NB4 (cell line): ENCODE measurements at places on chromosomes 3 and 15.

DNA sequence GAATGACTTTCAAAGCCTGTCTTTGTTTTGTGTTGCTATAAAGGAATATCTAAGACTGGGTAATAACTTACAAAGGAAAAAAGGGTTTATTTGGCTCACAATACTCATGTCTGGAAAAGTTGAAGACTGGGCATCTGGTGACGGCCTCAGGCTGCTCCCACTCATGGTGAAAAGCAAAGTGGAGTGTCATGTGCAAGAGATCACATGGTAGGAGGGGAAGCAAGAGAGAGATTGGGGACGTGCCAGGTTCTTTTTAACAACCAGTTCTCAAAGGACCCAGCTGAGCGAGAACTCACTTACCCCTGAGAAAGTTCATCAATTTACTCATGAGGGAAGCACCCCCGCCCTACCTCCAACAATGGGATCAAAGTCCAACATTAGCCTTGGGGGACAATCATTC is 929.4 kb downstream of the ROBO1 start:
- no peak for DNase-seq

DNA sequence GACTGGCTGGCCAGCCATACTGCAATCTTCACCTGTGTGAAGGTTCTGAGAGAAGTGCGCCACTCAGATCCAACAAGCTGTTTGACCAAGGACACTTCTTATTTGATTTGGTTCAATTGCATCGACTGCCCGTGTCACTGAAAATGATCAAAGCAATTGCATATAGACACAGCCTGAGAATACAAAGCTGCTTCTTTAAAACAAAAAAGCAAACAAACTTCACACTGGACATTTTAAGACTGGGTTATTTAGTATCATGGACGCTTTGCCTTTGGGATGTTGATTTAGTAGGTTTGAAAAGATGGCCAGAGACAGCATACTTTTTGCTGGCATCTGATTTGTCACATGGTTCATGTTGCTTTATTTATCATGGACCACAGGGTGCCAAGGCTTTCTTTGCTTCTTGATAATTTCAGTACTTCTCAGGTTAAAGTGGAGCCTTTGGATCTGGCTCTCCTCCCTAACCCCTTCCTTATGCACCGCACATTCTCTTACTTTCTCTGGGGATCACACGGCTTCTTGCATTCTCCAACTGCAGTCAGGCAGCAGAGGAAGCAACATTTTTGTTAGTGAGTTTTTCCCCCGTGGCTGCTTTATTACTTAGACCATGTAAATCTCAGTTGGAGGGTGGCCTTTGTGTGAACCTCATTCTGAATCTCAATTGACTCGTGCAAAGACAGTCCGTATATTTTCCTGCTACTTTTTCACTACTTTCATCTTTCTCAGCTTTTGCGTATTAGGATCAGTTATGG is 151.0 kb downstream of the CD47 start:
- DNase-seq, result no peak

DNA sequence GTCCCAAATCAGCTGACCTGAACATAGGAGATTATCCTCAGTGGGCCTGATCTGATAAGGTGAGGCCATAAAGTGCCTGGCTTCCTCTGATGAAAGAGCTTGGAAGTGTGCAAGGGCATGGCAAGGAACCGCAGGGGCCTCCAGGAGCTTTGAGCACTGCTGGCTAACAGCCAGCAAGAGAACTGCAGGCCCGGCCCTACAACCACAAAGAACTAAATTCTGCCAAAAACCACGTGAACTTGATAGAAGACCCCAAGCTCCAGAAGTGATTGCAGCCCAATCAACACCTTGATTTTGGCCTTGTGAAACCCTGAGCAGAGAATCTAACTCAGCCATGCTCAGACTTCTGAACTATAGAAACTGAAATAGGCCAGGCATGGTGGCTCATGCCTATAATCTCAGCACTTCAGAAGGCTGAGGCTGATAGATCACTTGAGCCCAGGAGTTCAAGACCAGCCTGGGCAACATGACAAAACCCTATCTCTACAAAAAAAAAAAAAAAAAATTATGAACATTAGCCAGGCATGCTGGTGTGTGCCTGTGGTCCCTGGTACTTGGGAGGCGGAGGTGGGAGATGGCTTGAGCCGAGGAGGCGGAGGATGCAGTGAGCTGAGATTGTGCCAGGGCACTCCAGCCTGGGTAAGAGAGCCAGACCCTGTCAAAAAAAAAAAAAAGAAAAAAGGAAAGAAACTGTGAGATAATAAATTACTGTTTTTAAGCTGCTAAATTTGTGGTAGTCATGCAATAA is 7.7 kb upstream of the DIS3L start:
- no peak for DNase-seq

GRCh38 chr3:117165601-117166051 is 456.0 kb downstream of the TUSC7 start:
- no peak for DNase-seq

GRCh38 chr3:36813305-36813704 is 49.0 kb upstream of the DCLK3 start:
- no peak for DNase-seq

DNA sequence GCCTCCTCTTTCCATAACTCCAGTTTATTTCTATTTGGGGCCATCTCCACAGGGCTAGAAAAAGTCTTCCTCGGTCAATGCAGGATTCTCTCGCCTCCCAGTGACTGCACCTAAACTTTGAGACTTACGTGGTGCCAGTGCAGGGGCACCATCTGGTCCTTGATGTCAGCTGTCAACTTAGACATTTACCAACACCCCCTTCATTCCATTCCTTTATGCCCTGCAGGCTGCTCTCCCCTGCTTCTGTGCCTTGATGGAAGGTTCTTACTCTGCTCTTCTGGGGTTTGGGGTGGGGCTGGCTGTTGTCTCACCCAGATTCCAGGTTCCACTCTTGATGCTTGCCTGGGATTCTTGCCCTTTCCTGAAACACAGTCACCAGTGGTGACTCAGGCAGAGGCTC is 101.8 kb downstream of the ST8SIA2 start:
- no peak for DNase-seq

DNA sequence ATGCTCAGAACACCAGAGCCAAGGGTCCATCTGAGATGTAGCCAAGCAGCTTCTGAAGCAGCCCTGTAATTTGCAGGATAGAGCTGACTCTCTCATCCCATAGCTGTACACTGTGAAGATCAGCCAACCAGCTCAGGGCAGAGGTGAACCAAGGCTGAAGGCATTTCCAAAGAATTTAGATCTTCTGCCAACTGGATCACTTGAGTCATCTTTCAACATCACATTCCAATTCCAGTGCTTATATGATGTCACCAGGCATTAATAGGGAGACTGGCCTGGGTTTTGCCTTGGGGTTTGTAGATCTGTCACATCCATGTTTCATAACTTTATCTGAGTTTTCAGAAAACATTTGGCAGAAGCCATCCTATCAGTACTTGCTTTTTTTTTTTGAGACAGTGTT is 98.2 kb downstream of the NR2F2 start:
- DNase-seq, result no peak

DNA sequence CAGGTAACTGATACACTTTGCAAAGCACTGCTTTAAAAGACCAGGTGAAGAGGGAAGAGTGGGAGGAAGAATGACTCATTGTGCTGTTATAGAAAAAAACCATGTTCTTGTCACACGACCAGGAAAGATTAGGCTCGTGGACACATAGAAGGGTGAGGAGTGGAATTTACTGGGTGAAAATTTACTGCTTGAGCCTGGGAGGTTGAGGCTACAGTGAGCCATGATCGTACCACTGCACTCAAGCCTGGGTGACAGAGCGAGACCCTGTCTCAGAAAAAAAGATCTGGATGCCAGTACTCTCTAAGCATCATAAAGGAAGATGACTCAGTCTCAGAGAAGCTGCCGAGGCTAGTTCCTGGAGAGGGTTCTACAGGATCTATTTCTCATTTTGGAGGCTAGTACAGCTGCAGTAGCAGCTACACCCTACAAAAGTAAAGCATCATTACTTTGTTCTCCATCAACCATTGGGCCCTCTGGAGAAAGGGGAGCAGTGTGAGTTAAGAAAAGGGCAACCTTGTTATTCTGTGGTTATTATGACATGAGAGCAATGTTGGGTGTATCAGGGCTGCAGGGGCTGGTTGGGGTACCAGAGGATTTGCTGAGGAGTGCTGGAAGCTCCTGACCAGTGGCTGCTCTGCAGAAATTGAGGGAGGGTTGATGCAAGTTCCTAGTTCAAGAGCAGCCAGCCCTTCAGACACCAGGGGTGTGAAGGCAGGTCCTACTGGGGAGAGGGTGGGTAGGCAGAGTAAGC is 75.4 kb downstream of the CMTM8 start:
- DNase-seq, result no peak

- DNase-seq, result no peak
Measured at GRCh38 chr3:115021061-115021460, 126.0 kb downstream of the ZBTB20 start.

GRCh38 chr15:32641517-32642059 is at the start of gene SCG5:
Gene SCG5, plus strand, starts transcription at chr15:32641710. Its CDS starts 1,883 bp downstream, at chr15:32643593.
- no peak for DNase-seq

DNA sequence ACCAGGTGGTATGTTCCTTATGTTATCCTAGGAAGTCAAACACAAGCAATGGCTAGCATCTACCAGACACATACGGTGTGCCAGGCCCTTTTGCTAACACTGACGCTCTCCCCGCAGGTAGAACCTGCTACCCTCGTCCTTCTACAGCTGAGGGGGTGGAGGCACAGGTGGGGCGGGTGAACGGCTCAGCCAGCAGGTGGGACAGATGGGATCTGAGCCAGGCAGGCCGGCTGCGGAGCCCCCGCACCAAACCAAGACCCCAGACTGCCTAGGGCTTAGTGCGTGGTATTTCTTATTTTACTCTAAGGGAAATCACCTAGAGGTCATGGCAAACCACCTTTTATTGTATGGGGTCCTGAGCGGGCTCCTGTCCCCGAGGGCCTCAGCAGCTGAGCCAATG is 53.9 kb upstream of the PCSK6 start:
- DNase-seq, result no peak

DNA sequence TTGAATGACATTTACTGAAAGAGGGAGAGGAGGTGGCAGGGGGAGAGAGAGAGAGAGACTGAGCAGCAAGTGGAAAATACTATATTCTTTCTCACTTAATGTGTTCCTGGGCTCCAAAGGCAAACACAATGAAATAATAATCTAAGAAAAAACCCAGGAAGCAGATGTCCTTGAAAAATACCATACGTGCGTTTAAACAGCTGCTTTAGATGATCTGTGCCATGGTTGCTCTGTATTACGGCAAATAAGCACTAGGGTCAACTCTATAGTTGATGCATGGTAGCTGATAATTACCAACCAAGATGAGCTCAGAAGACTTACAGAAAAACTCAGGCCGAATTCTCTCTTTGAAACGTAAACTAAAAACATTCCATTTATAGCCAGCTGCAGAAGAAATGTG is 410.3 kb upstream of the TBL1XR1 start:
- no peak for DNase-seq

DNA sequence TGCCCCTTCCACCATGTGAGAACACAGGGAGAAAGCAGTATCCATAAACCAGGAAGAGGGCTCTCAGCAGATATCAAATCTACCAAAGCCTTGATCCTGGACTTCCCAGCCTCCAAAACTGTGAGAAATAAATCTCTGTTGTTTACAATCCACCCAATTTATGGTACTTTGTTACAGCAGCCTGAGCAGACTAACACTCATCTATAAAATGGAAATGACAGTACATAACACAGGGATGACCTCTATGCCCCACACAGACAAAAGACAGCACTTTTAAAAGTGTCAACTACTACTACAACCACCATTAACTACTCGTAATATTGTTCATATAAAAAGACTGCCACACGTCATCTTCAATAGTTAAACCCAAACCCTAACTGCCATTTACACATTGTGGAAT is 5.7 kb downstream of the RYK start:
- DNase-seq, result no peak

DNA sequence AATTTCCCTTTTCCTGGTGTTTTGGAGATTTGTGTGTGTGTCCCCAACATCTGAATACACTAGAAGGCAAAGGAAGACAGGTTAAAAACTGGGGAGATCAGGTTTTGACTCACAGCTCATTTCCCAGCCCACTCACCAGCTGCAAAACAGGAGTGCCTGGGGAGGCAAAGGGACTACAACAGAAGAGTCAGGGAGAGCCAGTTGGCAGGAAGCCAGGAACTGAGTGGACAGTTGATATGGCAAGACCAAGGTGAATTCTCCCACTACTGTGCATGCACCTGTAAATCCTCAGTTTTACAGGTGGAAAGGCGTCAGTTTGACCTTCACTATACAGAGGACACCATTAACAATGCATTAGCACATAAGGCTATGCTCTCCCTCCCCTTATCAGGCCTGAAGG is 901.5 kb upstream of the SEMA6D start:
- DNase-seq, result no peak

DNA sequence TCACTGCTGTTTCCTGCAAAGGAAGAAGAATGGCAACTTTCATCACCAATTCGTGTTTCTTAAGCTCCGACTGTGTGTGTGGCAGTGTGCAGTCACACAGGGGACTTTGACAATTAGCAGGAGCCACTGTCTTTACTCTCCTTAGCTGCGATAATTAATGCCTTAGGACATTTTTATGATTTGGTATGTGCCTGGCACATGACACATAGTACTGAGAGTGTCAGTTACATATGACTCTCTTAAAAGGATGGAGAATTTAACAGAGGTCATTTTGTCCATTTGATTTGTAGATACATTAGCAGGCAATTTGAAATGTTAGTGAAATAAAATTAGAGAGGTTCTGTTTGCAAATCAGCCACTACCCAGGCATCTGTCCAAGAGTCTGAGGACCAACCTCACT is 128.9 kb upstream of the VEPH1 start:
- no peak for DNase-seq

GRCh38 chr15:92981333-92981732 is 81.2 kb downstream of the CHD2 start:
- no peak for DNase-seq

- DNase-seq, result no peak
Measured at GRCh38 chr3:160365869-160366522, 33.0 kb downstream of the IFT80 start.

- no peak for DNase-seq
Measured at GRCh38 chr3:127475391-127475790, 115.1 kb downstream of the TPRA1 start.

GRCh38 chr3:196990601-196991007 is 22.0 kb upstream of the PIGZ start:
- DNase-seq, result no peak

GRCh38 chr3:11523572-11524101 is 120.1 kb downstream of the VGLL4 start:
- DNase-seq, result no peak

- no peak for DNase-seq
Measured at GRCh38 chr3:86865506-86865905, 125.4 kb downstream of the VGLL3 start.

- DNase-seq, result peak; percentile 58
Measured at GRCh38 chr3:194928831-194929577, 243.3 kb downstream of the FAM43A start.

DNA sequence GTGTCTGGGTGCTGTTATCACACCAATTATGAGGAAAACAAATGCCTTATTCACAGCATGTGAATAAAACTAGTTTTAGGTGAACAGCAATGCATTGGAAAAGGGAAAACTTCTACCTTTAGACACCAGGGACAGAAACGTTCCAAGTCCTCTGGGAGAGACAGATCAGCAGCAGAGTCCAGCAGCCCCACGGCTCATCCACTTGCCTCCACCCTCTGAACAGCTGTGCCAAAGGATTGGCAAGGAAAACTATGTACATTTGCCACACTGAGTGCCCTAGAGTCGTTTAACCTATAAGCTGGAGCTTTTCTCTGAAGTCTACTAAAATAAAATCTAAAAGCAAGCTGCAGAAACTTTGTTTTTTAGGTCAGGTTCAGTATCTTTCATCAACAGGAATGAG is 107.7 kb upstream of the EIF1B start:
- no peak for DNase-seq

GRCh38 chr15:31303726-31304648 is 22.6 kb upstream of the KLF13 start:
- peak; percentile 40 for DNase-seq
